ENCODE measurements at places on chromosomes 13 and 19.

DNA sequence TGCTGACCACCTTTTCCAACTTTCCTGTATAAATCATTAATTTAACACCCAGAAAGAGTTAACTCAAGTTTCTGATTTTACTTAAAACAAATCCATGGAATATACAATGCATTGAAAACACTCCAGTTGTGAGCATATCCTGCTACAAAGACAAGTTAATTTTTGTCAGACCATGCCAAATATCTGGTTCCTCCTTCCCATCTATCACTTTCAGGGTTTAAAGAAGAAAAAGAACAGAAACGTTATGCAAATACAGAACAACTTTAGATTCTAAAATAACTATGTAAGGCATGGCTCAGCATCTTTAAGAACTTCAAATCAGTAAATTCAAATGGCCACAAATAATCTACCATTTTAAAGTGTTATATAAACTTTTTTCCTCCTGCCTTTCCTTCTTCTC is 14.9 kb downstream of the MRPS31 start:
- DNase-seq: no peak

DNA sequence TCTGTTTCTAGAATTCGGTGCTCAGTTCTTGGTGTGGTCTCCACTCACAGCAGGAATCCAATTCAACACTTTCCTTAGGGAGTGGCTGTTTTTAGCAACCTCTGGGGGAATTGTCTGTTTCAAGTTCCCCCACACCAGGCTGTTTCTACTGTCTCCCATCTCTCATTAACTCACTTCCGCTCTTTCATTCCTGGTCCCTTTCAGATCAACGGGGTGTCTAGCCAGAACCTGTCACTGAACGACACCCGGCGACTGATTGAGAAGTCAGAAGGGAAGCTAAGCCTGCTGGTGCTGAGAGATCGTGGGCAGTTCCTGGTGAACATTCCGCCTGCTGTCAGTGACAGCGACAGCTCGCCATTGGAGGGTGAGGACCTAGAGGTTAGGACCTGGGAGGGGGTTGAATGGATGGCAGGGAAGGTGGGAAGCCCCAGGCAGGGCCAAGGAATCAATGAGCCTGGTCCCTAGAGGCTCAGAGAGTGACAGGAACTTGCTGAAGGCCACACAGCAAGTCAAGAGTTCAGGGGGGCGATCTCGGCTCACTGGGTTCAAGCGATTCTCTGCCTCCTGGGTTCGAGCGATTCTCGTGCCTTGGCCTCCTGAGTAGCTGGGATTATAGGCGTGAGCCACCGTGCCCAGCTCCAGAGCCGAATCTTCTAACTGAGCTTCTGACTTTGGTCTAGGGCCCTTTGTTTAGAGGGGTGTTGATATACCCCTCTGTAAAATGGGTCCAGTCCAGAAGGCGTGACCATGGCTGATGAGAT is 25.5 kb downstream of the TJP3 start:
- no peak for DNase-seq

DNA sequence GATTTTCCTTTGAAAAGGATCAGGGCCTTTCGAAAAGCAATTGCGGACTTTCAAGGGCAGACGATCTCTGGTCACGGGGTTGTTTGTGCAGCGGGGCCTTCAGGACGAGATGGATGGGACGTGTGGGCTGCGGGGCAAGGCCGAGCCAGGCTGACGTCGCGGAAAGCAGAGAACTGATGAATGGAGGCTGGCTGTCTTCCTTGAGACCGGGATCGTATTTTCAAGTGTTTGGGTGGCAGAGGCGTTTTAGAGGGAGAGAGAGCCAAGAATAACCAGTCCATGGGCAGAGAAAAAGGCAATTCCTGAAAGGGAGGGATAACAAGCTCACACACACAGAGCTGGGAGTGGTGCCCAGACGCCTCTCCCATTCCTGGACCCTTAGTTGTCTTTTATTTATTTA is 138.9 kb upstream of the USP29 start:
- DNase-seq: no peak

GRCh38 chr19:37505958-37506386 is 767 bp upstream of the ZNF793 start:
- DNase-seq: no peak

GRCh38 chr19:806815-807421 is 9.7 kb downstream of the PTBP1 start:
- no peak for DNase-seq

GRCh38 chr19:35528218-35529038 is at the start of gene SBSN:
Gene SBSN, minus strand, starts transcription at chr19:35528311. Its CDS starts 30 bp downstream, at chr19:35528281.
- no peak for DNase-seq

GRCh38 chr13:27638521-27638920 is 16.8 kb downstream of the POLR1D start:
- DNase-seq: no peak

DNA sequence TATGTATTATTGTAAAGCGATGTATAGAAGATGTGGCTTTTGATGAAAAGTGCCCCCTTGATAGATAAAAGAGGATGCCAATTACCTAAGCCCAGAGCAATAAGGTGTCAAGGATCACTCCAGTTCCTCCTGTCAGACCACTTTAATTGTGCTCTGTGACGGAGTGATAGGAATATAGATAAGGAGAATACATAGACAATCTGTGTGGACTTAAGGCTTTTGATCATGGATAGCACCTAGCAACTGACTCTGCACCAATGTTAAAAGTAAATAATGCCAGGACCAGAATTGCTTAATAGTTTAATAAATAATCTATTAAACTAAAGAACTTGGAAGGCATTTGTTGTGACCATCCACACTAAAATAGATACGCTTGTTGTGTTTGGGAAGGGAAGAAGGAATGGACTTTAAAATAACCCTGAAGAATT is 390.7 kb upstream of the ARGLU1 start:
- DNase-seq: no peak

DNA sequence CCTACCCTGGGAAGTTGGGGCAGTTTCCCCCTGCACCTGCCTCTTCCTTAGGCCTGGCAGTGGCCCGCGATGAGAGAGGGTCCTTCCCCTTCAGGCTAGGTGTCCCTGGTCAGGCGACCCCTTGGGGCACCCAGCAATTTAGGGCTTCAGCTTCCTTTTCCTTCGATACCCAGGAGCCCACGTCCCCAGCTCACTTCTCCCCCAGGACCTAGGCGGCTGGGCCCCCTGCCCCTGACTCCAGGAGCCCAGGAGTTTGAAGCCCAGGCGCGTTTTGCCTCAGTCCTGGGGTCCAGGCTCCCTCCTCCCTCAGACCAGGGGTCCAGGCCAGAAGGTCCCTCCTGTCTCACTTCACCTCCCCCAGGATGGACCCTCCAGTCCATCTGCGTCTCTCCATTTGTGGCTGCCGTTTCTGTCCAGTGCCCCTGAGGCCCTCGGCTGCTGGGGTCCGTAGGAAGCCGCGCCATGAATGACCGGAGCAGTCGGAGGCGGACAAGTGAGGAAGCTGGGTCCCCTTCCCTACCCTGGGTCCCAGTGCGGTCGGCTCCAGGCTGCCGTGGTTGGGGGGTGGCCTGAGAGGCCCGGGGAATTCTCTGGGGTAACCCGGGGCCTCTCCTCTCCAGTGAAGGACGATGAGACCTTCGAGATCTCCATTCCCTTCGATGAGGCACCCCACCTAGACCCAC is 714 bp downstream of the CCDC106 start:
- no peak for DNase-seq

- DNase-seq: no peak
Measured at GRCh38 chr13:29474991-29475390, 120.5 kb downstream of the SLC7A1 start.

DNA sequence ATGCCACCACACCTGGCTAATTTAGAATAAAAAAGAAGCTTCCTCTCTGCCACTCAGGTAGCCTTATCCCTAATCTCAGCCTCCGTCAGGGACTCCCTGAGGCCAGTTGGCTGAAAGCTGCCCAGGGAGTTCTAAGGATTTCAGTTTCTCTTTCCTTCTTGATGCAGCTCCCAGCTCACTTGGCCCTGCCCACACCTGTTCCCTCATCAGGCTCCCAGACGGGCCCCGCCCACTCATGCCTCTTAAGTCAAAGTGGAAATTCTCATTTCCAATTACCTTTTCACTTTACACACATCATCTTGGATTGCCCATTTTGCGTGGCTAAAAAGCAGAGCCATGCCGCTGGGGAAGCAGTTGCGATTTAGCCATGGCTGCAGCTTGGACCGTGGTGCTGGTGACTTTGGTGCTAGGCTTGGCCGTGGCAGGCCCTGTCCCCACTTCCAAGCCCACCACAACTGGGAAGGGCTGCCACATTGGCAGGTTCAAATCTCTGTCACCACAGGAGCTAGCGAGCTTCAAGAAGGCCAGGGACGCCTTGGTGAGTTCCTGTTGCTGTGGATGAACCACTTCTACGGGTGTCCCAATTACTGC is at the start of gene IFNL1:
Gene IFNL1 (plus strand): TSS at position 353 of the 591 bp plus-strand sequence. CDS start 15 bp downstream, at position 368.
- no peak for DNase-seq

DNA sequence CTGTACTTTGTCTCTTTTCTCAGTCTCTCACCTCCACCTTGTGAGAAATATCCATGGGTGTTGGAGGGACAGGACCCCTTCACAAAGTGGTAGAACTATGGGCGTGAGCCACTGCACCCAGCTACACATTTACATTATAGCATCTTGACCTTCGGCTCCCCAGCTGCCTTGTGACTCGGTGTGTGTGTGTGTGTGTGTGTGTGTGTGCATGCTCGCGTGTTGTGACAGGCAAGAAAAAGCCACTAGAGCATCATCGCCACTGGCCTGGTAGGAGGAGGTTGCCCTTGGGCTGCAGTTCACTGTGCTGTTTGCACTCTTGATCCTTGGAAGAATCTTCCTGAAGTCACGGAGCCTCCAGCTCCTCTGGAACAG is 13.7 kb upstream of the ZNF888 start:
- DNase-seq: no peak

DNA sequence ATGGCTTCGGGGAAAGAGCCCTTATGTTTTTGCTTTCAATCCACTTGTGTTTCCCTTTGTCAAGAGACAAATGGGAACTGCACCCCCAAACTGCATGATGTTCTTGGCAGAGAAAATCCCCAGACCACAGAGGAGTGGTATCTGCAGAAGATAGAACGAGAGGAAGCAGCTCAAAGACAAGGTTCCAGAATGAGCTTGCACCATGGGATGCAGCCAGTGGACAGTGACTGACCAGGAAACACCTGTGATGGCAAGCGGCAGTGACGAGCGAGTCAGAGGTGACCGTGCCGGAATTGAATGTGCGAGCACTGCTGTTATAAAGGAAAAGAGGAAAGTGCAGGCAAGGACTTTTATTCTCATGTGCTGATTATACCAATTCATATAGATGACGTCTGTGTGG is 46.3 kb downstream of the IRS2 start:
- no peak for DNase-seq

DNA sequence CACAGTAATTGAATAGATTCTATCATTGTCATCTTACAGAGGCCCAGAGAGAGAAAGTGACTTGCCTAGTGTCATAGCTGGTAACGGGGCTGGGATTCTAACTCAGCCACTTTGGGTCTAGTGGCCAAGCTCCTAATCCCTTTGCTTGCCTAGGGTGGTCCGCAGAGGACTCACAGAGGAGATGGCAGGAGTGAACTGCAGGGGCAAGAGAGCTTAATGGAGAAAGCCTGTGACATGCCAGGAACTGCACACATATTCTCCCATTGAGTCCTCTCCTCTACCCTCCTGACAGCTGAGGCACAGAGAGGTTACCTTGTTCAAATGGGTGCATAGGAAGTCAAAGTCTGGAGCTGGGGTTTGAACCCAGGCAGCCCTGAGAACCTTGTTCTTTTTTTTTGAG is 2.7 kb downstream of the LSR start:
- no peak for DNase-seq

- DNase-seq: no peak
Measured at GRCh38 chr19:49766930-49767299, at the start of gene AP2A1. Gene AP2A1, plus strand, starts transcription at chr19:49767001. Its CDS starts 133 bp downstream, at chr19:49767134.

DNA sequence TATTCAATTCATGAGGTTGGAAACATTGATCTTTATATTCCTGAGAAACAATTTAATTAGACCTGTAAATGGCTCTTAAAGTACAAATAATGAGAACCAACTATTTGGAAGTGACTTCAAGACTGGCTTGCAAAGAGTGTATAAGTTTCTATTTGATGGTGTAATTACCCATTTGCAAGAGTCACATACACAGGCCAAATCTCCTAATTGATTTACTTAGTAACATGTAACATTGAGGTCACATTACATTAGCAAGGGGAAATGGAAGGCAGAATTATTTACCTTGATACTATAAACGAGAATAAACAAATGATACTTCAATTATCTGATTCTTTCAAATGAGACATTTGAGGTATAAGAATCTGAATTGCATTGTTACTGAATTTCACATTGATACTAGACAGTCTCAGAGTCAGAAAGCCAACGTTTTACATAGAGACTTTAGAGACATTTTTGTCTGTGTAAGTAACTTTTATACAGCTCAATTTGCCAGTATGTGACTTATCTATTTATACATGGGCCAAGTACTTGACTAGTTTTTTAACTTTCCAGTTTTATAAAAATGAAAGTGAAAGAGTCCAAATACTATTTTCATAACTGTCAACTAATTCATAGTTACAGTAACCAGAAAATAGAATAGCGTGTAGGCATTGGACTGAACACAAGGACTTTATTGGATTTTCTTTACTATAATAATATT is 95.6 kb upstream of the RFC3 start:
- no peak for DNase-seq

DNA sequence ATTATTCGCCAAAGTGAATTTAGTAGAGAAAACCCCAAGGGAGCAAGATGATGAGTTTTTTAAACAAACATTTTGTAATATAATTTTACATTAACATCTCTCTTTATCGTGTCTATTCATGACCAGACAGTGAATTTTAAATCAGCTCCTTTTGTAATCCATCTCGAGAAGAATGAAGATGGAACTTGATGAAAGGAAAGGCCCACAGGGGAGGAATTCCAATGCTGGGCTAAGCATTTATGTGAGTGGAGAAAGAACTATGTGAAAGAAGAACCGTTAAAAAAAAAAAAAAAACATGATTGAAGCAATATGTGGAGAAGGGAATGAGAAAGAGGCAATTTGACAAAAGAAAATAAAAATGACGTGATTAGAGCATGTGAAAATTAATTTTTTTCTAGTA is 170.6 kb downstream of the KCTD12 start:
- no peak for DNase-seq

GRCh38 chr13:96994017-96994857 is at the start of gene OXGR1:
Gene OXGR1, minus strand, starts transcription at chr13:96994476. Its CDS starts 6,717 bp downstream, at chr13:96987759.
- no peak for DNase-seq

Measured in AML-193 (cell line).